Esophagus muscularis mucosa (tissue), 4 donors: ENCODE measurements at places on chromosomes 1 and 21. TPM values are rescaled to one million over a fixed set of nuclear protein-coding genes. Genes with fewer than 3 reads are reported as not detected.

GRCh38 chr1:14970115-14970798 is 183.3 kb upstream of the TMEM51 start:
- peak overlapping the region; percentile 47 for H3K27ac ChIP-seq
- no peaks in the 10 kb centered on the region for H3K27me3 ChIP-seq
- DNase-seq: no peak
- H3K4me1 ChIP-seq: peaks cover 42% of the 10 kb centered on the region
- H3K4me3 ChIP-seq: no peak overlapping the region
- H3K36me3 ChIP-seq: no peaks in the 10 kb centered on the region

DNA sequence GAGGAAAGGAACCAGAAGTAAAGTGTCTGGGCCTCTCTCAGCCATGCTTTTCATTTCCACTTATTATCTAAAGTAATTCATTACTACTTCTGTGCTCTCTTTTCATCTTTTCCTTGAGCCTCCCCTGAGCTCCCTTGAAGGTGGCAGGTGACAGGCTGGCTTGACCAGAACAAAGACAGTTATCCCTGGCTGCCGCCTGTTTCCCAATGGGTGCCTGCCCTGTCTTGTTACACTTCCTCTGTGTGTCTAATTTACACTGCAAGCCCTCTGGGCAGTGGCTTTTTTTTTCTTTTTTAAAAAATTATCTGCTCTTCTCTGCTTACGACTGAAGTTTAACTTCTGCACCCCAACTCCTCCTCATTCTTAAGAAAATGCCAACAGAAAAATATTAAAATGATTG is 113.4 kb downstream of the NGF start:
- no peaks in the 10 kb centered on the region for H3K27me3 ChIP-seq
- DNase-seq: no peak
- H3K36me3 ChIP-seq: no peaks in the 10 kb centered on the region
- H3K4me1 ChIP-seq: no peaks in the 10 kb centered on the region
- no peak overlapping the region for H3K4me3 ChIP-seq

DNA sequence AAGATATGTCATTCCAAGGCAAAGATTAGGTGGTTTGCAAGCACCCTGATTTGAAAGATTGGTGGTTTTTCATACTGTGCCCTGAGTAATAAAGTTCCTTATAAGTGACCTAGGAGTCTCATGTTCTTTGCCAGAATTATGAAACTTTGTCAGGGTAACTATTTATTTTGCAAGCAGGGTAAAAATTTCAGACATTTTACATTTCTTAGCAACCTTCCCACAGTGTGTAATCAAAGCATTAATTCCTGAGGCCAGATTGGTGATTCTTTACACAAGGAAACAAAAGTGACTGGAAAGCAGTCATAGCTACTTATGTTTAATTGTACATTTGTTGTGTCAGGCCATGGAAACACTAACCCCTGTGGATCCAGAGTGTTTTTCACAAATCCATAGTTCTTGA is 998.0 kb upstream of the B3GALT2 start:
- no peak overlapping the region for H3K4me3 ChIP-seq
- H3K4me1 ChIP-seq: no peaks in the 10 kb centered on the region
- H3K36me3 ChIP-seq: no peaks in the 10 kb centered on the region
- H3K27ac ChIP-seq: no peak overlapping the region
- no peak for DNase-seq

DNA sequence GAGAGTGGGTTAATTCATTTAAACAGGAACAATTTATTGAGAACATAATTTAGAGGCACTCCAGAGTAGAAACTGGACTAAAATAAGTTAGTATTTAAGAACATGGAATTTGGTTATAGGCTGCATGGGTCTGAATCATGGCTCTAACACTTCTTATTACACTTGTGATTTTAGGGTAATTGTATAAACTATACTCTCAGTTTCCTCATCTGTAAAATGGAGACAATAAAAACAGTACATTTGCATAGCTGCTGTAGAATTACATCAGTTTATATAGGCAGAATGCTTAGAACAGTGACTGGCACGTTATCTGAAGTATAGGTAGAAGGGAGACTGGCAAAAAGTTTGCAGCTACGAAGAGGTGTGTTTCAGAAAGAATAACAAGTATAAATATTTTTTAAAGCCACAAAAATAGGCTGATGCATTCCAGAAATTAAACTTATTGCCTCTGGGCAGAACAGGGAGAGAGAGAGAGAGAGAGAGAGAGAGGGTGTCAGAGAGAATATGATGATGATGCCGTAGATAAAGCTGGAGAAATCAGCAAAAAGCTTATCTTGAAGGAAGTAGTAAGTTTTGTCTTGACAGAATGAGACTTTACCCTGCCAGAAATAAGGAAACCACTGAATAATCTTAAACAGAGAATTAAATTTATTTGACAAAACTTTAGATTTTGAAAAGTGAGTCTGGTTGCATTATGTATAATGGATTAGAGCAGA is 8.1 kb upstream of the OR6K3 start:
- H3K4me3 ChIP-seq: no peak overlapping the region
- no peak for DNase-seq
- H3K36me3 ChIP-seq: no peaks in the 10 kb centered on the region
- no peaks in the 10 kb centered on the region for H3K4me1 ChIP-seq

GRCh38 chr1:183604815-183605214 is 14.6 kb upstream of the NCF2 start:
- H3K4me3 ChIP-seq: no peak overlapping the region
- H3K4me1 ChIP-seq: peaks cover 13% of the 10 kb centered on the region
- no peaks in the 10 kb centered on the region for H3K27me3 ChIP-seq
- no peak for DNase-seq
- no peak overlapping the region for H3K27ac ChIP-seq

DNA sequence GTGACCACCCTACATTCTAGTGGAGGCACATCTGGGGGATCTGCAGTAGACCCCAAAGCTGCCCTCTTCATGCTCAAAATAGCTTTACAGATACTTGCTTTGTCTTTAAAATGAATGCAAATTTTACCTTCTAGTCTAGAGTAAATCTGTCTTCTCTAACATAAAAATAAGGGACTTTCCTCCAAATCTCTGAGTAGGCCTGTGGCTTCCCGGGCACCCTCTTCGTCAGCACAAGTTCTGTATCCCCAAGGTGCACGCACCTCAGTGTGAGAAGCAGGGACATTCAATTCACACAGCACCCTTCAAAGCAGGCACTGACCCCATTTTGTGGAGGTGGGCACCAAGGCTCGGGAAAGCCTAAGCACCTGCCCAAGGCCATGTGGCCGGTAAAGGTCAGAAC is 19.0 kb downstream of the MEF2D start:
- H3K27me3 ChIP-seq: no peaks in the 10 kb centered on the region
- H3K4me1 ChIP-seq: peaks cover 90% of the 10 kb centered on the region
- H3K27ac ChIP-seq: peak overlapping the region; percentile 100

Gene PEX19
- total RNA-seq: 54.2 TPM

Gene CITED4
- 10.1 TPM for total RNA-seq

Gene ELF3
- total RNA-seq: 1.2 TPM

Gene LPAR3
- total RNA-seq: not detected
